ENCODE measurements at places on chromosomes 16 and 17.

DNA sequence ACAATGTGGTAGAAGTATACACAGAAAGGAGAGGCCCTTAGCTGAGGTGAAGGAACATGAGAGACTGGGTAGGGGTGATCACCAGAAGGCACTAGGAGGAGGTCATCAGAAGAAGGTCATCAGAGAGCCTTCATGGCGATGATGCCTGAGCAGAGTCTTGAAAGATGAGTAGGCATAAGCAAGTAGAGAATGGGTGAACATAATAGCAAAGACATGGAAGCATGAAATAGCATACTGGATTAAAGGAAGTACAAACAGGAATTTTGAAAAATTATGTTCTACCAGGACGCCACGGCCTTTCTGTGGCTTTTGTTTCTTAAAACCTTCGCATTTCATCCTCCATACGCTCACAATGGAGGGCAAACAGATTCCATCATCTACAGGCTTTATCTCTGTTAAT, 2.9 kb downstream of the IKZF3 start:
- no peak for DNase-seq

GRCh38 chr17:83110735-83111134, 31.3 kb downstream of the METRNL start:
- peak; percentile 33 for DNase-seq

DNA sequence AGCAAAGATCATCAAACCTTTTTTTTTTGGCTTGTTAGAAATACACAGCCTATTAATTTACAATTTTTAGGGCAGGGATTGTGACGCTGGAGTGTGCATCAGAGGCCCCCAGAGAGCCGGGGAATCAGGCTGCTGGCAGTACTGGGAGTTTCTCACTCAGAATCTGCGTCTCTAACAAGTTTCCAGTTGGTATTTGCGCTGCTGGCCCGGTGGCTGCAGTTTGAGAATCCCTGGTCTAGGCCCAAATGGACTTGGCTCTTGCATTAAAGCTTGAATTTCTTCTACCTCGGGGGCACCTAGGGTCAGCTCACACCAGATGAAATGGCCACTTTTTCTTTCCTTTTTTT, 150.9 kb upstream of the CIBAR2 start:
- no peak for DNase-seq

- no peak for DNase-seq
Observed at GRCh38 chr16:4570688-4571321, 14.7 kb downstream of the C16orf96 start.

DNA sequence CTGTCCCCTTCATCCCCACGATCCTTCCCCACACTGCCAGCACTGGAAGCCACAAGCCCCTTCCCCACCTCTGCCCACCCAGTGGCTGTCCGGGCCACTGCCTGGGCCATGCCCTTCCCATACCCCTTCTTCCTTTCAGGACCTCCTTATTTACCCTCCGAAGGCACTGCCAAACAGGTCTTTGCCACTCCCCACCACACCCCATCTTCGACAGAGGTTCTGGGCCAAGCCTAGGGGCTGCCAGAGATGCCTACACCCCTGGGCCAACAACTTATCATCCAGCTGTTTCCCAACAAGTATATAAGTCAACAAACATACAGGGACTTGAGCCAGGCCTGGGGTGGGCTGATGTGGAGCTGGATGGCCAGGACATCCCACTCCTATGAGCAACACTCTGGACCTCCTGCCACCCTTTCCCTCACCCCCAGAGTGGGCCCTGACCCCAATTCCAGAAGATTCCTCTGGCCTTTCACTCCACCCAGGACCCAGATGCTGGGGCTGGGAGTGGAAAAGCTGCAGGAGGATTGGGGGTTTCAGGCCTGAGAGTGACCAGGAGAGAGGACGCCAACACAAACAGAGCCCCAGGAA, 1.5 kb upstream of the PPP1R1B start:
- DNase-seq: no peak

DNA sequence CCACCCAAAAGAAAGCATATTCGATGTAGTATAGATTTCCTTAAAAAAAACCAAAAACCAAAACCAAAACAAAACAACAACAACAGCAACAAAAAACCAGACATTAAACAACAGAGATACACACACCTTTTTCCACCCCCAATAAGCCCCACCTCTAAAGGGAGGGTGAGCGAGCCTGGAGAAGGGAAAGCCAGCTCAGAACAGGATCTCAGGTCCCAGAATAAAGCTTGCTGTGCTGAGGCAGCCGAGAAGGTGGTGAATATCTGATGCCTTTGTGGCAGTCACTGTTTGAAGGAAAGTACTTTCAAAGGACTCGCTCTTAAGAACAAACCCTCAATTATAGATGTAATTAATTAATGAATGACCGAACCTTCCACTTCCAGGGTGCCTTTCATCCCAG, 470 bp downstream of the KRT23 start:
- no peak for DNase-seq

DNA sequence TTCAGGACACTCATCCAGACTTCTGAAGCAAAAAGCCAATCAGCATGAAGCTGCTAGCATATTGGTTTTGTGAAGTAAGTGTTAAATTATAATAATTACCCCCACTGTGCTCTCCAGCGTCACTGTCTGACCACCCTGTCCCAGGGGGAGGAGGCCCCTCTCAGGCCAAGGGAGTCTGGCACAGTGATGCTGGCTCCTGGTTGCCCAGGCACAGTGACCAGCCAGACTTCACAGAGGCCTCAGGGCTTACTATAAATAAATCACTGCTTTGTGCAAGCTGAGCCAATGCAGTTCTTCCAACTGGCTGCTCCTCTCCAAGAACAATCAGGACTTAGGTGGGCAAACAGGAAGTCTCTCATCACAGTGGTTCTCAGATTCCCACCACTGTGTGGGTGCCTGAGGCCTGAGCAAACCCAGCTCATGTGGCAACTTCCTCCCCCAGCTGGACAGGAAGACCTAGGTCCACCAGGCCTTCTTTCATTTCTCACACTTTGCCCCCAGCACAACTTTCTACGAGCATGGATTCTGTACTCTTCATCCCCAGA, 1.7 kb upstream of the DBNDD1 start:
- DNase-seq: peak; percentile 20

DNA sequence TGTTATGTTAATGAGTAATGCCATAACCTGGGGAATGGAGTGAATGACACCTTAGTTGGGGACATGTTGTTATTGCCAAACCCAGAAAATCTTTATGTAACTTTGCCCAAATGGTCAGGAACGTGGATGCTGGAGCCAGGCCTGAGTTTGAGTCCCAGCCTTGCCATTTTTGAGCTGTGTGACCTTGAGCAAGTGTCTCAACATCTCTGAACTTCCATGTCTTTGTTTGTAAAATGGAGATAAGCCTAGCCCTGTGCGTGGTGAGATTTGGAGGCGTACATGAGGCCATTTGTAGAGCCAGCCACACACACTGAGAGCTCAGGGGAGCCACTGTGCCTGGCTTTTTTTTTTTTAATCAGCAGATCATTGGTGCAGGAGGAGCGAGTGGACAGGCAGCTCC, 247.3 kb downstream of the FOXL1 start:
- no peak for DNase-seq

- no peak for DNase-seq
Observed at GRCh38 chr16:53908731-53909130, 204.8 kb downstream of the FTO start.

DNA sequence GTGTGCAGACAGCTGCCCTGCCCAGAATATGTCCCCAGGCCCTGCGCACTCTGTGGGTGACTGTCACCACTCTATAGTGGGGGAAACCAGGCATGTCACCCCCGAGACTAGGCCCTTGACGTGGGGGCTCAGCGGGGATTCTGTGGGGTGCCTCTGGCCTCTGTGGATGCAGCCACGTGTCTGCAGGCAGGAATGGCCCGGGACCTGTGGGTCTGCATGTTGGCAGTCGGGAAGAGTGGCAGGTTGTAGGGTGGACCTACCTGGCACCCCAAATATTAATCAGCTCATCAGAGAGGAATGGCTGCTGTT, 954 bp downstream of the IL32 start:
- DNase-seq: no peak

GRCh38 chr16:56613706-56614105, 5.3 kb downstream of the MT2A start:
- DNase-seq: no peak

GRCh38 chr17:29585080-29585751, 4.2 kb downstream of the GIT1 start:
- no peak for DNase-seq

DNA sequence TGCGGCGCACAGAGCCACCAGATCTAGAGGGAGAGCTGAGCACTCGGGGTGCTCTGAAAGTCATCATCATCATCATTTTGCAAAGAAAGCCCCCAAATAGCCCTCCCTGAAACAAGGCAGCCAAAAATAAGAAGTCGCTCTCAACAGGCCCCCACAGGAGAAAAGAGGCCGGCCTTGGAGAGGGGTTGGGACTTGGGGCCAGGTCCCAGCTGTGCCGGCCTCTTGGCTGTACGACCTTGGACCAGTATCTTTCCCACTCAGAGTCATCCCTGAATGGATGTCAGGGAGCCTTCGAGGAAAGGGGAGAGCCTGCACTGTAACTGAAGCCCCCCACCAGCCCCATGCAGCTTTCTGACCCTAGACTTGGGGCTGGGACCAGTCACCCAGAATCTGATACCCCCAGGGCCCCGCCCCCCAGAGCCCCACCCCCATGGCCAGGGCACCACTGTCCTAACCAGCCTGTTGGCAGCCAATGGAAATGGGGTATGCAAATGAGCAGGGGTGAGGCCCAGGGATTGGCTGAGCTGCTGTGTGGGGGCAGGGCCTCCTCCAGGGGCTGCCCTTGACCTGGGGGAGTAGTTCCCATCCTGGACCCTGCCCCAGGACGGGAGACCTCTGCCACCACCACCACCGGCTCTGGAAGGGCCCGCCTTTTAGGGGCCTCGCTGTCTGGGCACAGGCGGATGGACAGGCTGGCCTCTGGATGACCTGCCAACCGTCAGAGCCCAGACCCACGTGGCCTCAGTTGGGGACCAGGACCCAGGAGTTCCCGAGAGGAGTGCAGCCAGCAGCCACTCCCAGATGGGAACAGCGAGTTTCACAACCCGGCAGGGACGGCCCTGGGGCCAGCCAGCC, 15.4 kb downstream of the ZFPM1 start:
- DNase-seq: peak; percentile 58

DNA sequence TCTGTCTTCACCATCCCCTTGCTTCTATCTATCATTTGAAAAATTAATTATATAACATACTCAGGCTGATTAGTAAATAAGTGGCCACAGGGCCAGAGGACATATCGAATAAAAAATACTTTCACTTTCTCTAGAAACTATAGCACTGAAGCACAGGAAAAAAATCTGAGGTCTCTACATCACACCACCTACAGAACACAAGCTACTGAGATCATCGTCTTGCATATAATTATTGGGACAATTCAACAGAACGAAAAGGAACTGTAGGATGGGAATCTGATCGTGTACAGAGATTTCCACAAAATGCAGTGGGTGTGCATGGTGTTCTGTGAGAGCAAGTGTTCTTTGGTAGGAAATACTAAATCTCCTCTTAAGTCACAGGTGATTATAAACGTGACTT, 289.6 kb upstream of the ERCC4 start:
- no peak for DNase-seq

GRCh38 chr16:24845726-24846547, at the start of gene SLC5A11:
Gene SLC5A11 (plus strand): TSS chr16:24845963. CDS start chr16:24858644, 12,681 bp downstream.
- no peak for DNase-seq

DNA sequence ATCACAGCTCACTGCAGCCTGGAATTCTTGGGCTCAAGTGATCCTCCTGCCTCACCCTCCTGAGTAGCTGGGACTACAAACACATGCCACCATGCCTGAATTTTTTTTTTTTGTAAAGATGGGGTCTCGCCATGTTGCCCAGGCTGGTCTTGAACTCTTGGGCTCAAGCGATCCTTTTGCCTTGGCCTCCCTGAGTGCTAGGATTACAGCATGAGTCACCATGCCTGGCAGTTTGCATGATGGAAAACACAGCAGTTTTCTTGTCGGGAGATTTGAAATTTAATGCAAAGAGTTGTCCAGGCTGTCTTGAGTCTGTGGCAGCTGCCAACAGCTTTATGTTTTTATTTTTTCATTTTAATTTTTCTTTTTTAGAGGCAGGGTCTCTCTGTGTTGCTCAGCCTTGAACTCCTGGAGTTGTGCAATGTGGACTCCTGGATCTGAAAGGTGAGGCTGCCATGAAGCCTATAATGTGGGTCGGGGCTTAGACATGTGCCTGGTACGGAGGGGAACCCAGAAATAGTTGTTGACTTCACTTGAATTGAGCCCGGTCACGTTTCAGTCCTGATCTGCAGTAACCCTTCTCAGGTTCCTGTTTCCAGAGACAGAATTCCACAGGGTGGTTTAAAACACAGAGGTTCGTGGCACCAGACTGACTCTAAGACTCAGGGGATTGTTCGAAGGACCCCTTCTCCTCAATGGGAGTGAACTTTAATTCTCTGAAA, 18.7 kb downstream of the CD300A start:
- DNase-seq: no peak

- DNase-seq: no peak
Observed at GRCh38 chr16:19213885-19214284, 45.8 kb downstream of the SYT17 start.

- no peak for DNase-seq
Observed at GRCh38 chr17:74217037-74217730, 3.8 kb downstream of the TTYH2 start.

DNA sequence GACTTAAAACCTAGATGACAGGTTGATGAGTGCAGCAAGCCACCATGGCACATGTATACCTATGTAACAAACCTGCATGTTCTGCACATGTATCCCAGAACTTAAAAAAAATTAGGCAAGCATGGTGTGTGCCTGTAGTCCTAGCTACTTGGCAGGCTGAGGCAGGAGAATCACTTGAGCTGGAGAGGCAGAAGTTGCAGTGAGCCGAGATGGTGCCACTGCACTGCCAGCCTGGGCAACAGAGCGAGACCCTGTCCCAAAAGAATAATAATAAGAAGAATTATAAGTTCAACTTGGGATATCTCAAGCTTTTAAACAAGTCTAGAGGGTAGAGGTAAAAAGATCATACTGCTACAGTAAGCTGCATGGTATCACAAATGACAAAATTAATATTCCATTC, 9.8 kb downstream of the CDC6 start:
- no peak for DNase-seq

- no peak for DNase-seq
Observed at GRCh38 chr17:41012326-41013120, 3.6 kb upstream of the KRTAP3-1 start.

- no peak for DNase-seq
Observed at GRCh38 chr16:52925143-52925542, 127.6 kb downstream of the CHD9NB start.

DNA sequence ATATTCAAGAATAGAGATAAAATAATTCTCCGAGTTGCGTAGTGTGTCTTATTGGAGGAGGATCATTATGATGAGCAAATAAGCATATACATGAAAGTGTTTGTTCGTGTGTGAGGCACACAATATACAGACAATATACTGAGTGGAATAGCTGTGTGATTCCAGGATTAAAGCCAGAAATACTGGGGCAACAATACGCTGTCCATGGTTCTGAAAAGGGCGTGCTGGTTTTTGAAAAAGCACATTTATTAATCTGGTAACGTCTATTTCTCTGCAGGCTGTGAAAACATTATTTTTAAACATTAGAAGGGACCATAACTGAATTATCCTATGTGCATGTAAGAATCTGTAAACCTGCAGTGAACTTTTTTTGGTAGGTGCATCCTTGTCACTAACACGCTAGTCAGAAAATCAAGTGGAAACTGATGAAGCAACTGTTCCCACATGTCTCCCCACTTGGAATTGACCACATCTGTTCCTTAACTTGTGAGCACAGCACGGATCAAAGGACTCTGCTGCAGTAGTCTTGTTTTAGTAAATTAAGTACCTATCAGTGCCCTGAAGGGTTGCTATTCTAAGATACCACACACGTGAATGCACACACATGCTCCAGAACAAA, 346.0 kb downstream of the GRIN2A start:
- DNase-seq: peak; percentile 59

Measured in fibroblast of skin of scalp (primary cell).